Stimulated activated CD4-positive, alpha-beta T cell treated with anti-CD3 and anti-CD28 coated beads, TNF-alpha, amount 100 ng/mL, for 1 hour (primary cell): ENCODE measurements at places on chromosomes 7 and 10.

- DNase-seq, result no peak
Observed at GRCh38 chr10:49540056-49540797, 1.3 kb upstream of the ERCC6 start.

DNA sequence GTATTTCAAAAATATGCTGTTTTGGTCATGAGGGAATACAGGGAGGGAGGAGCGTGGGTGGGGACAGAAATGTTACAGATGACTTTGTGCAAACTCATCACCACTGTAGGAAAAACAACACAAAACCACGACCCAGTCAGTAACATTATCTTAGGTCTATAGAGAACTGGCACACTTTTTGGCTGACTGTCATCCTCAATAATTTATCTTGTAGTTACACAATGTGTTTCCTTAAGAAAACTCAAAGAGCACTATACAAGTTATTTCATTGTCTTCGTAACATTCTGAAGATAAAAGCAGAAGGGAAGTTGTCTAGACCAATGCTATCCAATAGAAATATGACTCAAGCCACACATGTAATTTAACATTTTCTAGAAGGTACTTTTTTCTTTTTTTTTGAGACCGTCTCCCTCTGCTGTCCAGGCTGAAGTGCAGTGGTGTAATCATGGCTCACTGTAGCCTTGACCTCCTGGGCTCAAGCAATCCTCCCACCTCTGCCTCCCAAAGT lies 16.9 kb upstream of the CDK14 start:
- no peak for DNase-seq

GRCh38 chr10:71326464-71326881 lies 7.4 kb downstream of the SLC29A3 start:
- DNase-seq, result no peak

DNA sequence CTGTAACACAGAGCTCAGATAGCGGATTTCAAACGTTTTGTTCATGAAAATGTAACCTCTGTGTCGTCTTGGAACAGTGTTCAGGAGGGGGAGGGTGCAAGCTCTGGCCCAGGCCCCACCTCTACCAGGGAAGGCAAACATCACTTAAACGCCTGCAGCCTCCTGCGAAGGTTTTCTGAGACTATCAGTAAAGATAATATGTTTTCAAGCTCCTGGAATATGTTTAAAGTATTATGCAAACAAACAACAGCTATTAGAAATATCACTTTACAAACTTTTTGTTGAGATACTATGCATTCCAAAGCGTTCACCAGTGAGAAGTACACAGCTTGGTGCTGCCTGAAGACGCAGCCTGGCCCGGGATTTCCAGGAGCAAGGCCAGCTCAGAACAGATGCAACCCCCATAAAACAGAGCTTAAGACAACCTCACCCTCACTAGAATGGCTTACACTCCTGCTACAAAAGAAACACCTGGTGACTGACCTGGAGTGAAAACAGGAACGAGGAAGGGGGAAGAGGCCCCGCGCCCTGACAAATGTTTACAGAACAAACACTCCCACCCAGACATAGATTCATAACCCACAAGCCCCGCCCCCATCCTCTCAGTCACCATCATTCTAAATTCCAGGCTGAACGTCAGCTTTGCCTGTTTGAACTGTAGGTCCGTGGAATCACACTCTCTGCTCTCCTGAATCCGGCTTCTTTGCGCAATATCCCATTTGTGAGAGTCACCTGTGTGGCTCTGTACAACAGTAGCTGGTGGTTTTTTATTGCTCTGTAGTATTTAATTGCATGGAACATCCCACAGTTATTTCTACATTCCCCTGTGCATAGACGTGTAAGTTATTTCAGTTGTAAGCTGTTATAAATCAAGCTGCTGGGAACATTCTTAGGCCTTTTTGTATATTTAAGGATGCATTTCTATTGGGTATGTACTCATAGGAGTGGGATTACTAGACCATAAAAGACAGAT lies 155.0 kb downstream of the PTPRN2 start:
- no peak for DNase-seq

DNA sequence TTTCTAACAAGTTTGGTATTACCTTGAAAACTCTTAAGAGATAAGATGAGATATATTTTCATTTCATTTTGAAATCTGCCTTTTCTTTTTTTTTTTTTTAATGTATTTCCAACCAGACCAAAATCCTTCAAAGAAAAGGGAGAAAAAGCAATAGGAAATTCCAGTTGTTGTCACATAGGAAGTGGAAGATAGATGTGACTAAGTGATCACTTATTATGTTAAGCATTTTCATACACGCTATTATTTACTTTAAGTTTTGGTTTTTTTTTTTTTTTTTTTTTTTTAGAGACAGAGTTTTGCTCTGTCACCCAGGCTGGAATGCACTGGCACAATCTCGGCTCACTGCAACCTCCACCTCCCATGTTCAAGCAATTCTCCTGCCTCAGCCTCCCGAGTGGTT lies 197.2 kb upstream of the FRMD4A start:
- DNase-seq, result no peak

GRCh38 chr7:25858525-25859411 lies 293.2 kb upstream of the NFE2L3 start:
- no peak for DNase-seq

DNA sequence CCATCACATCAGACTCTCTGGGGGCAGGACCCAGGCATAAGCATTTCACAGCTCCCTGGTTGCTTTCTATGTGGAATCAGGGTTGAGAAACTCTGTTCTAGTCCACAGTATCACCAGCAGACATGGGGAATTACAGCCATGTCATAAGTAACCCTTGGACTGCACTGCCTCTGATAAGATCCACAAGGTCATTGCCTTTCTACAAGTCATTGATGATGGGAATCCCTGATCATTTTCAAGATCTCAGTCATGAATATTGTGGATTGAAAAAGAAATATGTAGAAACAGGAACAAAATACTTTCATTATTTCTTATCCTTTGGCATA lies 304.1 kb downstream of the KLF6 start:
- no peak for DNase-seq

DNA sequence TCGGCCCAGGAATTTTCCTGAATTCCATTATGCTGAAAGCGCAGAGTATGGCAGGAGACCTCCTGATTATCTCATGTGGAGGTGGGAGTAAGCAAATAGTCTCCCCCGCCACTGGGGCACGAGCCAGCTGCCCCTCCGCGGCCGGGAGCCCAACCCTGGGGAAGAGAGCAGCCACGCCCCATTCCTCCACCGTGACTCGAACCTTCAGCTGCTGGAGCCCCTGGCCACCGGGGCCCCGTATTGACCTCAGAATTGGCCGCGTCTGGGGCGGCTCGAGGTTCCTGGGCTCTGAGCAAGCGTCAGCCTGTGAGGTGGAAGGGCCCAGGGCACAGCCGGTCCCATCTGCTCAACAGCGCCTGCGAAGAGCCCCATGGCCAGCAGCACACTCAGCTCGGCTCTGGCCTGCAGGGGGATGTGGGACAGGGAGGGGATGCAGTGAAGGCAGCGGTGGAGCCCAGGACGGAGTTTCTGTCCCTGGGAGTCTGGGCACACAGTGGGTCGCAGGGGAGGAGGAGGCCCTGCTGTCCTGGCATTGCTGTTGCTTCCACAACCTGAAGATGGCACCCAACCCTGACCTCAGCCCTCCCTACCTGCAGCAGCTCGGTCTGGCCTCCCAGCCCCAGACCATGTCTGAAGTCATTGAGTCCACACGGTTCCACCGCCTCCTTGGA lies 97.8 kb downstream of the CHST15 start:
- DNase-seq, result no peak

- DNase-seq, result no peak
Observed at GRCh38 chr10:75165684-75166622, 44.6 kb upstream of the VDAC2 start.

- DNase-seq, result no peak
Observed at GRCh38 chr10:26384600-26384999, 53.5 kb upstream of the APBB1IP start.

GRCh38 chr10:62511656-62512055 lies 137.5 kb downstream of the ZNF365 start:
- no peak for DNase-seq

- no peak for DNase-seq
Observed at GRCh38 chr10:52472406-52473146, 158.5 kb downstream of the DKK1 start.

DNA sequence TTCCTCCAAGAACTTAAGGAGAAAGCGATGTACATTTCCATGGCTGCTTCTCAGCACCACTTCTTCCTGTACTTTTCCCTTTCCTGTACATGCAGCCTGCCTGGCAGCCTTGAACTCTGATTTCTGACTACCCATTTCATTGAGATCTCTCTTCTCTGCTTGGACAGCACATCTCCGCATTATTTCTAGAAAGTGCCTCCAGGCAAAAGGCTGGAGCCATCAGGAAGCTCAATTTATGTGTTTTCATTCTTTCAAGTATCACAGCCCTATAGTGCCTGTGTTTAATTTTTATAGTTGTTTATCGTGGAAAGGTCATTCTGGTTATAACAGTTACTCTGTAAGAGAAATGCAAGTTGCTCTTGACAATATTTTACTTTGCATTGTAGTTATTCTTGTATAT lies 688.0 kb upstream of the ANKRD30A start:
- no peak for DNase-seq
